ENCODE measurements at places on chromosomes 3 and 15.

DNA sequence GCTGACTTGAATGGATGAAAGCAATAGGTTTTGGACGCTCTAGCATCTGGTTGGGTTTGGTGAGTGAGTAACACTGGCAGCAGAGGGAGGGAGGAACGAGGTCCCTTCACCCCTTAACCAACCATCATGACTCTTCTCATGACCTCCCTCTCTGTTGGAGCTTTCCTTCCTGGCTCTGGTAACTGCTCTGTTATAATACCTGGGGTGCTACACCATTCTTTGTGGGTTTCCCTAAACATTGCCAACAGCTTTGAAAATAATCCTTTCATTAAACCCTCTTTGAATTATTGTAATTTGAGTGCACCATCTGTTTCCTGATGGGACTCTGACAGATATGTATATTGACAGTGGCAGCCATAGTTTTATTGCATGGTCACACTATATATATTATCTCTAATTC is 146.2 kb upstream of the PTPRG start:
- no peak for DNase-seq

- no peak for DNase-seq
Observed at GRCh38 chr3:24529210-24529609, 34.6 kb upstream of the THRB start.

- peak; percentile 47 for DNase-seq
Observed at GRCh38 chr3:185744997-185745843, 79.6 kb downstream of the IGF2BP2 start.

DNA sequence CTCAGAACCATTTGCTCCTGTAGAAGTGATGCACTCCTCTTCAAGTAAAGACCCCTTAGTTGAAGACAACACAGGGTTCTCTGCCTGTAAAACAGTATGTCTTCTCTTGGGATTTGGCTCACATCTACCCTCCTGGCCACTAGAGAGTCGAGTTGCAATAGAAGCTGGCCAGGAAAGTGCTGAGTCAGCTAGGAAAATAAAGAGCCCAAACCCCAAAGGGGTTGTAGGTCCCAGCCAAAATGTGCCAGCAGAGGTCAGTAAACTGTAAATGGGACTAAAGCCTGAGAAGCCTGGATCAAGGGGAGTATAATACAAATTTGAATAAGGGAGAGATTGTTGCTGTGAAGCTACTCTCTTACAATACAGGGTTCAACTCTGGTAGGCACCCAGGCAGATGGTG is 37.2 kb upstream of the THBS1 start:
- DNase-seq: no peak

DNA sequence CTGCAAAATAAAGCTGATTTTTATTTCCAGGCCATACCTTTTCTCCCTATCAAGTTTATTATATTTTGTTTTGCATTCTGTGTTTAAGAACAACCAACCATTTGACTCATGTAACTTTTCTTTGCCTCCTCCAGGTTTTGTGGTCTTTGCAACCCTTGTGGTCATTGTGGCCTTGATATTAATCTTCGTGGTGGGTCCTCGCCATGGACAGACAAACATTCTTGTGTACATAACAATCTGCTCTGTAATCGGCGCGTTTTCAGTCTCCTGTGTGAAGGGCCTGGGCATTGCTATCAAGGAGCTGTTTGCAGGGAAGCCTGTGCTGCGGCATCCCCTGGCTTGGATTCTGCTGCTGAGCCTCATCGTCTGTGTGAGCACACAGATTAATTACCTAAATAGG is 27.6 kb downstream of the NIPA2 start:
- DNase-seq: no peak

GRCh38 chr3:105700575-105700974 is 168.2 kb downstream of the CBLB start:
- DNase-seq: no peak

GRCh38 chr3:23880703-23881339 is 36.0 kb downstream of the NKIRAS1 start:
- no peak for DNase-seq

- DNase-seq: peak; percentile 53
Observed at GRCh38 chr15:98966091-98966787, 41.4 kb downstream of the PGPEP1L start.

DNA sequence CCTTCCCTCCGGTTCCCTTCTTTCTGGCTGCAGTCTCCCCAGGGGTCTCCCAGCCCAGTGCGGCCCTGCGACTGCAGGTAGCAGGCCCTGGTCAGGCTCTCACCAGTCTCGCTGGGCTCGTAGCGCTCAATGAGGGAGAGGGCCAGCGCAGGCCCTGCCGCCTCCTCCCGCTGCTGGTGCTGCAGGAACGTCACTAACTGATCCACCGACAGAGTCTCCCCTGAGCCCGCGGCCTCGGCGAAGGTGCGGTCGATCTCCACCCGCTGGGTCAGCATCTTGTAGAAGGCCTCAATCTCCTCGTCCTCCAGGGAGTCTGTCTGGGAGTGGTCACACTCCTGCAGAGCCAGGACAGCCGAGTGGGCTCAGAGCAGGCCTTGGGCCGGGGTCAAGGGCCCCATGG is 18.3 kb downstream of the PLCD1 start:
- no peak for DNase-seq

GRCh38 chr15:84151205-84151931 is 84.2 kb upstream of the GOLGA6L4 start:
- DNase-seq: no peak

GRCh38 chr3:193396451-193397244 is 18.1 kb upstream of the ATP13A5 start:
- DNase-seq: no peak

DNA sequence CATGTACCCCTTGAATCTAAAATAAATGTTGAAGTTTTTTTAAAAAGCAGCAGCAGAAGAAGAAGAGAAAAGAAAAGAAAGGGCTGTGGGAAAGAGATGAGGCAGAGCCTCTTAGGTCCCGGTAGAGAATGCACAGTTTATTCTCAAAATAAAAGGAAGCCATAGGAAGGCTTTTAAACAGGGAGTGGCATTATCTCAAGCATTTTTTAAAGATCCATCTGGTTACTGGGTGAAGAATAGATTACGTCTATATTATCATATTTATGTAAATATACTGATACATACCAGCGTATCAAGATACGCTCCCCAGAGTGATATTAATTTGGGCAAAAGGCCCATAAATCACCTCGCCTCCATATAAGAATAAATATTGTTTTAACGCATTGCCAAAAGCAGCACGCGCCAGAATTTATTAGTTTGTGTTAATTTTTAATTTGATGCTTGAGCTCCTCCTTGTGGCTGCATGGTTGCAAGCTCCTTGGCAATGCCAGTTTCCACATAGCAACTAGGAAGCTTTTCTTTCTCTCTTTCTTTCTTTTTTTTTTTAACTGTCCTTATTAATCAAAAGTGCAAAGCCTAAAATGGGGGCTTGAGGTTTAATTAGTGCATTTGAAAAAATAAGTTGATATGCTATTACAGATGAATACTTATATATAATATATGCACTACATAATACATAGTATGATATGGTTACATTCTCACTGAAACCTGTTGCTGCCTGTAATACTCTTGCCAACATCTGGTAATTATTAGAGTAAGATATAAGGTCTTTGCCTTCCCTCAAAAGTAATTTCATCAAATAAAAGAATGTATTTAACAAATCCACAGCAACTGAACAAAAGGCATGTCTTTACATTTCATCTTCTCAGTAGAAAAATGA is 242.8 kb upstream of the UBE2E2 start:
- no peak for DNase-seq

DNA sequence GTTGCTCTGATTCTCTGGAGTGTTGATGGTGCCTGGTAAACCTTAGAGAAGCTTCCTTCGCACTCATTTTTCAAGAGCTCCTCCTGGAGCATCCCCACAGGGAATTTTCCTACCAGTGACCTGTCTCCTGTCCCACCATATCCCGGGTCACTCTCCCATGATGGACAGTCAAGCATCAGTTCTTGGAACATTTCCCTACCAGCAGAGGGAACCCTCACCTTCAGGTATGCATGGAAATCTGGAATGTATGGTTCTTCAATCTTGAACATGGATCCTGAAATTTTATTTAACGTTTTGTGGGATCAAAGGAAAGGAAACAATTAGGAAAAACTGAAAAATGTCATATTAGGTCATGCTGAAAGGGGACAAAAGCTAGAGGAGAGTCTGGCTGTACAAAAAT is 153.8 kb downstream of the SPATA16 start:
- no peak for DNase-seq

DNA sequence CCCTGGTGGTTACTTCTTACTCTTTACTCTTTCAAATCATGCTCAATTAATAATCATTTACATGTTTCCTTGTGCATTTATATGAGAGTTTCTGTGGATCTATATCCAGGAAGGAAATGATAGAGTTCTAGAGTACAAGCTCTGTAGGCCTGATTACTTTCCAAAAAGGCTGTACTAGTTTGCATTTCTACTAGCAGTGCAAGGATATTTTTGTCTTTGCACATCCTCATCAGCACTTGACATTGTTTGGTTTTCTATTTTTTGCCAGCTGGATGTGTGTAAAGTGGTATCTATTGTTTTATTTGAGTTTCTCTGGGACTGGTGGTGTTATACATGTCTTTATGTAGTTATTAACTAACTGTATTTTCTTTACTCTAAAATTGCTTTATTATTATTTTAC is 19.6 kb upstream of the SLC7A14 start:
- no peak for DNase-seq

DNA sequence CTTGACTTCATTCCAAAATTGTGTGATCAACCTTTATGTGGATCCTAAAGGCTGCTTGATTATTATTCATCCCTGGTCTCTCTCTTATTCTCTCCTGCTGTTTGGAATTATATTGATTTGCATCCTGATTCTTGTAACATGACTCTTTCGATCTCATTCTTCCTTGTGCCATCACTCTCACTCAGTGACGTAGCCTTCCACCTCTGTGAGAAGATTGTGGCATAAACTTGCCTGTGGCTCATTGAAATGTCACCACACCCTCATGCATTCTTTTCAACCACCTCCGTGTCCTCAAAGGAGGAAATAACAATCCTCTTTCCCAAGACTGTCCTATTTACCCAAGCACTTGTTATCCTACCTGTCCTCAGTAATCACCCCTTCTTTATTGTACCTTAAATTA is 41.3 kb upstream of the GCNT3 start:
- no peak for DNase-seq

GRCh38 chr3:132279030-132279429 is 38.2 kb upstream of the ACP3 start:
- no peak for DNase-seq

DNA sequence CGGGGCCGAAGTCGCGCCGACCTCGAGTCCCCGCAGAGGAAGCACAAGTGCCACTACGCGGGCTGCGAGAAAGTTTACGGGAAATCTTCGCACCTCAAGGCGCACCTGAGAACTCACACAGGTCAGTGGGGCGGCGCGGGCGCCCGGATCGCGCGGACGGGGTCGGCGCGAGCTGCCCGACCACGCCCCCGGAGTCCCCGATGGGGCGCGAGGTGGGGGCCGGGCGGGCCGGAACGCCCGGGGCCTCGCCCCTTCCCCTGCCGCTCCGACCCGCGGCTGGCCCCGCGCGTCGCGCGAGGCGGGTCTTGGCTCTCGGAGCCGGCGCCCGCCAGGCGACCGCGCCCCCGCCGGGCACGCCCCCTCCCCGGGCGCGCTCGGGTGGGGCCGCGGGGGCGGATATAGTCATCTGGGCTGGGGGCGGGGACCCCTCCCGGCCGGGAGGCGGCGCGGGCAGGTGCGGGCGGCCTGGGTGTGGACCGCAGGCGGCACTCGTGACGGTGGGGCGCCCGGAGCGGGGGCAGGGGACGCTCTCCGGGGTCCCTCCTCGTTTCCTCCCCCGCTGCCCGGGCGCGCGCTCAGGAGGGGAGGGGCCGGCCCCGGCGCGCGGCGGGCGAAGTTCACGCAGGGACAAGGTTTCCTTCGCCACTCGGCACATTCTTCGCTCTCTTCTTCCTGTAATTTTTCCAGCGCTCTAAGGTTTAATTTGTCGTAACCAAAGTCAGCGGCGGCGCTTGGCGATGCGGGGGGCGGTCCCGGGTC is 1.2 kb downstream of the KLF13 start:
- no peak for DNase-seq

GRCh38 chr15:90234096-90234988 is at the start of gene GDPGP1:
Gene GDPGP1, plus strand, starts transcription at chr15:90234209. Its CDS starts 6,700 bp downstream, at chr15:90240909.
- no peak for DNase-seq

GRCh38 chr3:171757361-171758034 is 52.8 kb downstream of the PLD1 start:
- DNase-seq: no peak

DNA sequence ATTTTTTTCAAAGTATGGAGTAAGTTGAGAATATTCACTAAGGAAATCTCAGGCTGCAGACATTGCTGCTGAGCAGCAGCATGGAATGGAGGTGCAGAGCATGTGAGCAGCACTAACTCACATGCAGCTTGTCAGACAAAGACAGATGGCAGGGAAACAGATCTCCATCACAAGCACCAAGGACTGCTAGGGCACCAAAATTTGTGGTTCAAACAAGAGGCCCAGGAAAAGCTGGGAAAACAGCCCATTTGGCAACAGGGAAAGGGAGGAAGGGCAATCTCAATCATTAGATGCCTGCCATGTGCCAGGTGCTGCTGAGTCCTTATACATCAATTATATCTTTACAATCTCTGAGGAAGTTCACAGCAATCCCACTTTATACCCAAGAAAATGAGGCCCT is 47.2 kb upstream of the EIF1B start:
- DNase-seq: no peak

- DNase-seq: no peak
Observed at GRCh38 chr3:47567149-47567548, 11.5 kb downstream of the CSPG5 start.

DNA sequence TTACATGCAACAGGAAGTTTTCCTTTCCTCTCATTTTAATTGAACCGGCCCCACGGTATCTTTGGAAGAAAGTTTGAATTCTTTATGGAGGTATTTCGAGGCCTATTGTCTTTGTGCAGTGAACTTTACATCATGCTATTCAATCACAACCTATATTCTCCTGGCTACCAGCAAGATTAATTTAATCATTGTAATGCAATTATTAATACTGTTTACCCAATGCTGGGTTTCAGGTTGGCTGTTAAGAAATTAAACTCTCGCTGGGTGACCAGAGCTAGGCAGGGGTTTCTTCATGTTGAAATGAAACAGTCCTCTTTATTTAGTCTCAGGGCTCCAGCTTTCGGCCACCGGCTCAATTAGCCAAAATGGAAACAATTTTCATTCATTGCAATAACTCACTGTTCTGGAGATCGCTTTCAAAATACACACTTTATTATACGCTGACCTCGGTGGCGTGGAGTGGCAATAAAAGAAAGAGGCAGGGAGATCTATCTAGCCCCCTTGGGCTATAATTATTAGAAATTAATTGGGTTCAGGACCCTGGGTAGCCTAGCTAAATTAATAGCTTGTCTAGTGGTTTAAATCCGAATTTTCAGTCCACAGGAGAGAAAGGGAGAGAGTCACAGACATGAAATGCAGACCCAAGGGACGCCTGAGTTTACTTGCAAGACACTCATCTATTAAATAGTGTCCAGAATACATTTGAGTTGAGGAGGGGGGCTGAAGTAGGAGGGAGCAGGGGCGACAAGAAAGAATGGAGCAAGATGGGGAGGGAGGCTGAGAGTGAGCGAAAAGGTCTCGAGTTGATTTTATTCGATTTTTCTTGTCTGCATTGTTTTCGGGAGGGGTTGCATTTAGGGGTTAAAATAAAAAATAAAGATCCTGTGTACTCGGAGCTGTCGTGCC is 3.9 kb upstream of the MECOM start:
- no peak for DNase-seq
